ENCODE measurements at places on chromosomes 2 and 18.

DNA sequence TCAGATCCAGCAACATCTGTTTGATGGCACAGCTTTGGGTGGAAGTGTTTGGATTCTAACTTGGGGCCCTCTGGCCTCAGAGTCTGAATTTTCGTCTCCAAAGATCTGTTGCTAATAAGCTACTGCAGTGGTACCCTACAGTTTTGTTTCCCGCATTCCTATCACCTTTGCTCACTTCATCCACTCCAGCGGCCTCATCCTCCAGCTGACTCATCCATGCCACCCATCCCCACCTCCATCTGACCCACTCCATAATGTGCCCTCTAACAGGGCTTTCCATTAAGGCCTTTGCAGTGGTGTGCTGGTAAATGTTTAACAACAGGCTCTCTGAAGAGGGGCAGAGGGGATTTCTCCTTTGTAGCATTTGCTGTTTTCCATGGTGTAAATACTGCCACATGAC is 225.5 kb downstream of the TGIF1 start:
- H3K4me1 ChIP-seq: no peaks in the 10 kb centered on the region
- no peak for DNase-seq
- H3K36me3 ChIP-seq: no peaks in the 10 kb centered on the region
- H3K27me3 ChIP-seq: no peaks in the 10 kb centered on the region
- no peak overlapping the region for H3K27ac ChIP-seq

DNA sequence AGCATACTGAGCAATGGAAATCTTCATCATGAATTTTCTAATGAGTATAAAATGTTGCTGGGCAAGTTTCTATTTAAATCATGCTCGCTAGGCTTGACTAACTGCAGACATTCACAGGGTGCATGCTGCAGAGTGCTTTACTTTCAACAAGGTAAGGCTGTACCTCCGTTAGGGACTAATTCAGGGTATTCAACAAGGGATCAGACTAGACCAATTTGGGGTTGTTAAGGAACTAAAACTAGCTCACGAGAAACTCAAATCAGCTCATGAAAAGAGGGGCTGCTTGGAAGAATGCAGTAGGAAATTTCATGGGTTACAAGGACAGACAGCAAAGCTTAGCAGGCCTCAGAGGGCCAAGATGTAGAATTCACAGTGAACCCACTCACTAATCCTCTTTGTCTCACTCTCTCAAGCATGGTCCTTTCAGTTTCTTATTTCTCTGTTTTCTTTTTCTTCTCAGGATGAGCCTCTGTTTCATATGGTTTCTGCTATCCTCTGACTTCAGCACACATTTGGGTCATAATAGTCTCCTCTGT is 2.2 kb downstream of the MYO3B start:
- H3K36me3 ChIP-seq: no peaks in the 10 kb centered on the region
- H3K27me3 ChIP-seq: no peaks in the 10 kb centered on the region
- no peak overlapping the region for H3K4me3 ChIP-seq
- H3K27ac ChIP-seq: no peak overlapping the region

GRCh38 chr2:124580263-124580662 is 555.2 kb downstream of the CNTNAP5 start:
- no peak for DNase-seq
- H3K27ac ChIP-seq: no peak overlapping the region
- no peaks in the 10 kb centered on the region for H3K36me3 ChIP-seq
- H3K4me1 ChIP-seq: no peaks in the 10 kb centered on the region

GRCh38 chr2:67997903-67998302 is 64.9 kb downstream of the C1D start:
- H3K4me1 ChIP-seq: no peaks in the 10 kb centered on the region
- no peaks in the 10 kb centered on the region for H3K27me3 ChIP-seq
- H3K36me3 ChIP-seq: no peaks in the 10 kb centered on the region

DNA sequence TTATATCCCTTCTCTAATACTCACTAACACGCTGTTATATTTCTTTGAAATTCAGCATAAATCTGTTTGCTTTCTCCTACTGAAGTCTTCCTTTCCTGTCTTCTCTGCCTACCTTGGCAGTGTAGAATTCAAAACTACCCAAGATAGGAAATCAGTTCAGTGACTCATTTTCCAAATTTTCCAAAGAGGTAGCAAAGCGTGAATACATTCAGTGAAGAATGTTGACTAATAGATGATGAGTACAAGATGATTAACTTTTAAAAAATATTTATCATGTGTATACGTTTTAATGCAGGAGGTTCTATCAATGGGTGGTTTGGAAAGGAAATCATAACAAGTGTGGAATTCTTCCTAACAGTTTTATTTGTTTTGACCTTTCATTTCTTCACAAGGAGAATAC is 201.9 kb upstream of the SLC8A1 start:
- H3K4me1 ChIP-seq: no peaks in the 10 kb centered on the region
- H3K36me3 ChIP-seq: no peaks in the 10 kb centered on the region
- no peaks in the 10 kb centered on the region for H3K27me3 ChIP-seq
- H3K4me3 ChIP-seq: no peak overlapping the region

DNA sequence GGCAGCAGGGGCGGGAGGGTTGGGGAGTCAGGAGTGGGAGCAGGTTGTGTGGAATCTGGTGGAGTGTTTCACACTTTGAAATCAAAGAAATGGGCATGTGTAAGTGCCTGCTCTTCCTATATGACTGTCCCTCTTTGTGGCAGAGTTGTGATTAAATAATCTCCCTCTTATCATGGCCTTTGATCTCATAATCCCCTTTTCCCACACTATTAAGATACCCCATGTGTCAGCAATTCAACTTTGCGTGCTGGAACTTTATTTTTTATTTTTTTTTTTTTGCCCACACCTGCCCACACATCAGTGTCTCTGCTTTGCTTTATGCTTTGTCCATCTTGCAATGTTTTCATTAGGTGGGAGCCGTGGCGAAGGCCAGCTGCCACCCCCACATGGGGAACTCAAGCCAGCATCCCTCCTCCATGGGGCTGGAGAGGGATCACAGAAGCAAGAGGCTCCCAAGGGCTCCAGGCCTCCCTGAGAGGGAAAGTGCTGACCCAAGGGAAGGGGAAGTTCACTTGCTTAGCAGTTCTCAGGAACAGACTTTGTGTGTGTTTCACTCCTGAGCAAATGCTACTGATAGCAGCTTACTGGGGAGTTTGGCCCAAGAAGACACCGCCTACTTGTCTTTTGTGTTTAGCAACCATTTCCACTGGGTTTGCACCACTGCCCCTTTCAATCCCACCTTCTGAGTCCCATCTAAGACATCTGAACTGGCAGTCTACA is 243.4 kb downstream of the BCL11A start:
- peaks cover 6% of the 10 kb centered on the region for H3K4me1 ChIP-seq
- H3K36me3 ChIP-seq: no peaks in the 10 kb centered on the region
- H3K4me3 ChIP-seq: no peak overlapping the region
- H3K27ac ChIP-seq: no peak overlapping the region

DNA sequence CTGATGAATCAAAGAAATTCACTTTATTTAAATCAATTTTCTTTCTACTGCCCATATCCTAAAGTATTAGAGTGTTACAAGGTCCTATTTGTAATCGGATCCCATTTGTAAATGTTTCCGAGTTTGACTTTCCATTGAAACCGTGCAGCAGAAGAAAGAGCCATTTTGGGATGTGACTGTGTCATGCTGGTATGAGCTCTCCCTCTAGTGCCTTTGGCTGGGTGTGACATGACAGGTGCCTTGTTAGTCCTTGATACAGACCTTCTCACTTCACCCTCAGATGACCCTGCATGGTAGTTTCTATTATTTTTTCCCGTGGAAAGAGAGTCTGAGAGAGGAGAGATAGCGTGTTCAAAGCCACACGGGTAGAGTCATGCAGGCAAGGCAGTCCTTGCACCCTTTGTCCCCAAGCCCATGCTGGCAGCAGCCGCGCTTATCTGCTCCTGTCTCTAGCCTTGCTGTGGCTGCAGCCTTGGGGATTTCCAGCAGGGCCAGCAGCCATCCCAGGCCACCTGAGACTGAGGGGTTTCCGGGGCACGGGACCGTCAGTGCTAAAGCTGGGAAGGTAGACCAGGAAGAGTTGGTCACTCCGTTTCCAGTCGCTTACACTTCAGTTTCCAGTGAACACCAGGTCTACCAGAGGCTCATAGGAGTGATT is 21.4 kb downstream of the CHMP1B start:
- no peak overlapping the region for H3K27ac ChIP-seq
- H3K36me3 ChIP-seq: no peaks in the 10 kb centered on the region
- no peaks in the 10 kb centered on the region for H3K27me3 ChIP-seq

DNA sequence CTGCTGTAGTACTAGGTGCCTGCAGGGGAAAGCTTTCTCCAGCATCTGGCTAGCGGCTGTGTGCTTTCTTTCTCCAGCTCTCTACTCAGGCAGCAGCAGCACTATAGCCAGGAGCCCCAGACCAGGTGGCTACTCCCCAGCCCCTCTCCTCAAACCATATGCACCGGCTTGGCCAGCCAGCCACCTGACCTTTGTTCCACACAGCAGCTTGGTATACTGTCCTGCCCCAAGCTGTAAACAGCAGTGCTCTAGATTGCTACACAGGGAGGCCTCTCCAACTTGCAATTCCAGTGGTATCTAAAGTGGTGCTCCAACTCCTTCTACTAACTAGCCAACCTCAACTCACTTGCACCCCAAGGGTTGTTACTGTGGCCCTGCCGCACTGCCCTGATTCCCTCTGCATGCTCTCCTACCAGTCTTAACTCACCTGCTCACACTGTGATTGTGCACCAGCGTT is 19.6 kb downstream of the LDAH start:
- H3K36me3 ChIP-seq: peaks cover 3% of the 10 kb centered on the region
- no peak overlapping the region for H3K27ac ChIP-seq

GRCh38 chr2:207206011-207206410 is 40.3 kb upstream of the KLF7 start:
- H3K4me3 ChIP-seq: no peak overlapping the region
- no peak overlapping the region for H3K27ac ChIP-seq
- H3K27me3 ChIP-seq: no peaks in the 10 kb centered on the region
- no peak for DNase-seq

DNA sequence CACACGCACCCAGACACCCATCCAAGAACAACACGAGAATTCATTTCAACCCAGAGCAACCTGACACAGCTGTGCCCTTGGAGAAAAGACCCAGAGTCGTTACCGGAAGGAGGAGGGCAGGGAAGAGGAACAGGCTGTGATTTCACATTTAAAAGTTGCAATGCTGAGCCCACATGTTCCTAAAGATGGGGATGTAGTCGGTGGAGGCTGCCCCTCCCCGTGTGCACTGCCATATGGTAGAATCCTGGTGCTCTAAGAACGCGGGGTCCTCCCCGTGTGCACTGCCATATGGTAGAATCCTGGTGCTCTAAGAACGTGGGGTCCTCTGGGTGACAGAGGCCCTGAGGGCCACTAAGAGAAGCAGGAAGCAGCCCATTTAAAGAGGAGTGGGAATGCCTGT is 10.9 kb downstream of the MTERF4 start:
- H3K27ac ChIP-seq: no peak overlapping the region
- peaks cover 5% of the 10 kb centered on the region for H3K4me1 ChIP-seq
- H3K4me3 ChIP-seq: no peak overlapping the region
- H3K36me3 ChIP-seq: peaks cover 80% of the 10 kb centered on the region
- no peaks in the 10 kb centered on the region for H3K27me3 ChIP-seq

GRCh38 chr18:76613755-76614120 is 118.7 kb upstream of the ZNF516 start:
- no peak overlapping the region for H3K27ac ChIP-seq
- no peaks in the 10 kb centered on the region for H3K4me1 ChIP-seq
- H3K36me3 ChIP-seq: no peaks in the 10 kb centered on the region
- H3K27me3 ChIP-seq: no peaks in the 10 kb centered on the region
- no peak for DNase-seq

DNA sequence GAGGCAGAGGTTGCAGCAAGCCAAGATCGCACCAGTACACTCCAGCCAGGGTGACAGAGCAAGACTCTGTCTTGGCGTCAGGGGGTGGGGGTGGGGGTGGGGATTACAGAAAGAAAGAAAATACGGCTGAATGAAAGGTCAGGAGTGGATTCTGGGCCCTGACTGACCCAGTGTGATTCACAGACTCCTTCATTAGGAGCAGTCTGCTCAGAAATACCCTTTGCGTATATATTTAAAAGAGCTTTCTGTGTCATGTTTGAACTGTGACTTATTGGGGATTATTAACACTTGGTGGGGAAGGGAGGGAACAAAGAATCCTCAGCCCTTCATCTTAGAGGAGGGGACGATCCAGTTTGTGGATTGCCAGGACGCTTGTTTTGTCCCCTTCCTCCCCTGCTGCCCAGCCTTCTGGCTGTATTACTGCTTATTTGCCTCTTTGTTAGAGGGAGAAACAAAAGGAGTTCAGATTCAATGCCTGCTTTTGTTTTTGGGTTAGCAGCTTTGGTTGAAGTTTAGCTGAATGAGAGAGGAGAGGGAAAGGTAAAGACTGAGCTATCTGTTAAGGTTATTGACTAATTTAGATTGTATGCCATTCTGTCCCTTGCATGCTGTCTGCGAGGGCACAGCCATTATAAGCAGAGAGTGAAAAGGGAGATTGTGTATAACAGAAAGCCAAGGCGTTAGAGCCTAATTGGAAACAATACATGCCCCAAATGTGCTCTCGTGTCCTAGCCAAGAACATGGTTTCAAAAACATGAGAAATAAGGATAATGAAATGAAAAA is 118.3 kb downstream of the FMNL2 start:
- no peak overlapping the region for H3K4me3 ChIP-seq
- no peaks in the 10 kb centered on the region for H3K27me3 ChIP-seq
- no peaks in the 10 kb centered on the region for H3K4me1 ChIP-seq
- no peak for DNase-seq

DNA sequence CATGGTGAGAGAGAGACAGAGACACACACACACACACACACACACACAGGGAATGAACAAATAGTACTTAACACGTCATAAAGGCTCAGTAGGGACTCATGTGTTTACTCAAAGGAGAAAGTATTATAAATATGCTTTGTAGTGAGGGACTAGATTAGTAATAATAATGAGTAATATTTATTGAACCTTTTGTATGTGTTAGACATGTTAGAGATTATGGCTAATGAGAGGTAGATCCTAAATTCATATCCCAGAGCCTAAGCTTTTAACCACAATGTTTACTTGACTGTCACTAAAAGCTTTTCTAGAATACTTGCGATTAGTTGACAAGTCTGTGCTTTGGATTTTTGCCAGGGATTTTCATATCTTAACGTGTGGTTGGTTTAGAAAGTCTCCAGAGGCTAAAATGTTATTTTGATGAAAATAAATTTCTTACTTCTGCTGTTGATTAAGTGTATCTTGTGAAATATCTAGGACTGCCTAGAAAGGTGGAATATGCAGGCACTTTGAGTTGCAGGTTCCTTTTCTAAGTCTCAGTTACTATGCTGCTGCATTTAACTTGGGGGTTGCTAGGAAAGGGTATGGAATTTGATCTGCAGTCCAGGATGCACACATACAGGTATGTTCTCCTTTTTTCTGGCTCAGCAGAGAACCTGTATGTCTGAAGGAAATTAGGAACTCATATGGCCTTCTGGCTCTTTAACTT is 64.5 kb downstream of the UBR3 start:
- H3K27ac ChIP-seq: no peak overlapping the region
- DNase-seq: no peak
- H3K27me3 ChIP-seq: no peaks in the 10 kb centered on the region
- H3K36me3 ChIP-seq: peaks cover 8% of the 10 kb centered on the region
- no peak overlapping the region for H3K4me3 ChIP-seq
- no peaks in the 10 kb centered on the region for H3K4me1 ChIP-seq

- peaks cover 3% of the 10 kb centered on the region for H3K36me3 ChIP-seq
- no peak for DNase-seq
- peak overlapping the region; percentile 52 for H3K27ac ChIP-seq
- no peak overlapping the region for H3K4me3 ChIP-seq
Measured at GRCh38 chr2:44237221-44237620, 38.1 kb upstream of the SLC3A1 start.

- H3K36me3 ChIP-seq: no peaks in the 10 kb centered on the region
- H3K4me1 ChIP-seq: no peaks in the 10 kb centered on the region
- H3K27ac ChIP-seq: no peak overlapping the region
- H3K27me3 ChIP-seq: no peaks in the 10 kb centered on the region
- H3K4me3 ChIP-seq: no peak overlapping the region
Measured at GRCh38 chr2:194907569-194907968, 749.5 kb upstream of the SLC39A10 start.

- no peak overlapping the region for H3K4me3 ChIP-seq
- H3K27ac ChIP-seq: no peak overlapping the region
- no peaks in the 10 kb centered on the region for H3K4me1 ChIP-seq
- peaks cover 82% of the 10 kb centered on the region for H3K36me3 ChIP-seq
- H3K27me3 ChIP-seq: no peaks in the 10 kb centered on the region
Measured at GRCh38 chr2:197088694-197089093, 162.2 kb upstream of the PGAP1 start.

Measured in natural killer cell (primary cell).